ENCODE measurements at places on chromosomes 6 and 20.

- DNase-seq, result no peak
Observed at GRCh38 chr6:144055121-144055931, 40.0 kb downstream of the SF3B5 start.

- DNase-seq, result no peak
Observed at GRCh38 chr6:84768442-84769174, 4.2 kb upstream of the TBX18 start.

DNA sequence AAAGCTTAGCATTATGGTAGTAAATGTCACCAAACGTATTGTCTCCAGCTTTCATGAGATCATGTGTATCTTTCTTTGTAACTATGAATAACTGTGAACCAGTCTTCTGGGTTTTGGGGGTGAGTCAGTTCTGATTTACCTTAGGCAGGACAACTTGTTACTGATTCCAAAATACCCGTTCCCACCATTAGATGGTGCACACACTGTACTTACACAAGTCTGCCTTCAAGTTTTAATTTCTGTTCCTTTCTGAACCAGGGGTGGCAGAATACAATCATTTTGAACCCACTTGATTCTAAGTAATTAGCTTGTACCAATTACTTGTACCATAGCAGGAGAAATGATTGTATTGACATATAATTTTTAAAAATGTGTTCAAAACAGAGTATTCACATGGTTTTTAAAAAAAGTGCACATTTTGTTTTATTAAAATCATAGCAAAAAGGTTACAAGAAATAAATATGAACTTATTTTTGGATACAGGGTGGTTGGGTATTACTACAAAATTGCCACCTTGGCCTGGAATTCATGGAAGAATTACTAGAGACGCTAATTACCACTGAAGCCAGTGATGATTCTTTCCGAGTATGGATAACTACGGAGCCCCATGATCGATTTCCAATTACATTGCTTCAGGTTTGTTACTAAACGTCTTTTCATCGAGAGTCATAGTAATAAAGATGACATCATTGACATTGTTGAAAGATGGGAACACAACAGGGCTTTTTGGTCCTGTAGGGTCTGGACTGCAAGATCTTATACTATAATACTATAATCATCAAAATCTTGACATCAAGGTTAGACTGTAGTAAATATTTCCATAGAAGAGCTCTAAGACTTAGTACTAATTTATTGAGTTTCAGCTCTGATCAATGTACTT lies 75.2 kb upstream of the GLP1R start:
- peak; percentile 4 for DNase-seq

GRCh38 chr20:50701041-50701963 lies 10.0 kb upstream of the RIPOR3 start:
- DNase-seq, result no peak

All from naive B cell (primary cell).